ENCODE measurements at places on chromosomes 3 and 15.
A peak's percentile ranks its signal among the peaks of the same experiment; 100 is the strongest.

- no peak for DNase-seq
Measured at GRCh38 chr3:31456373-31456772, 76.4 kb upstream of the STT3B start.

- no peak for DNase-seq
Measured at GRCh38 chr3:17639765-17640164, 102.7 kb downstream of the TBC1D5 start.

DNA sequence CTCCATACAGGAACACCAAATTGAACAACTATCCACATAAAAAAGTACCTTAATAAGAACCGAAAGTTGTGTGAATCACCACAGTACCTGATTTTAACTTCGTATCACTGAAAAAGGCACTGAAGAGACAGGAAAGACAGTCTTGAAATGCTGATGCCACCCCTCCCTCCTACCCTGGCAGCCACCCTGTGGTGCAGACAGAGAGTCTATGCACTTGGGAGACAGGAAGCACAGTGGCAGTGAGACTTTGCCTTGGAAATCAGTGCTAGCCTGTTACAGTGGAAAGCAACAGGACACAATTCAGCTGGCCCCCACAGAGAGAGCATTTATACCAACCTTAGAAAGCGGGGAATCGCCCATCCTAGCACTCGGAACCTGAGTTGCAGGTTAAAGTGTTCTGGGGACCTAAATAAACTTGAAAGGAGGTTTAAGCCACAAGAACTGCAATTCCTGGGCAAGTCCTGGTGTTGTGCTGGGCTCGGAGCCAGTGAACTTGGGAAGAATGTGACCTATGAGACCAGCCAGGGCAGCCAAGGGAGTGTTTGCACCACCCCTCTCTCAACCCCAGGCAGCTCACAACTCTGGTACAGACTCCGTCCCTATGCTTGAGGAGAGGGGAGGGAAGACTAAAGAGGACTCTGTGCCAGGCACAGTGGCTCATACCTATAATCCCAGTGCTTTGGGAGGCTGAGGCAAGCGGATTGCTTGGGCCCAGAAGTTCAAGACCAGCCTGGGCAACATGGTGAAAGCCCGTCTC, 240.1 kb downstream of the ISL2 start:
- no peak for DNase-seq

- no peak for DNase-seq
Measured at GRCh38 chr15:58505581-58505980, 73.8 kb downstream of the LIPC start.

- no peak for DNase-seq
Measured at GRCh38 chr3:55701997-55702396, 214.9 kb upstream of the WNT5A start.

DNA sequence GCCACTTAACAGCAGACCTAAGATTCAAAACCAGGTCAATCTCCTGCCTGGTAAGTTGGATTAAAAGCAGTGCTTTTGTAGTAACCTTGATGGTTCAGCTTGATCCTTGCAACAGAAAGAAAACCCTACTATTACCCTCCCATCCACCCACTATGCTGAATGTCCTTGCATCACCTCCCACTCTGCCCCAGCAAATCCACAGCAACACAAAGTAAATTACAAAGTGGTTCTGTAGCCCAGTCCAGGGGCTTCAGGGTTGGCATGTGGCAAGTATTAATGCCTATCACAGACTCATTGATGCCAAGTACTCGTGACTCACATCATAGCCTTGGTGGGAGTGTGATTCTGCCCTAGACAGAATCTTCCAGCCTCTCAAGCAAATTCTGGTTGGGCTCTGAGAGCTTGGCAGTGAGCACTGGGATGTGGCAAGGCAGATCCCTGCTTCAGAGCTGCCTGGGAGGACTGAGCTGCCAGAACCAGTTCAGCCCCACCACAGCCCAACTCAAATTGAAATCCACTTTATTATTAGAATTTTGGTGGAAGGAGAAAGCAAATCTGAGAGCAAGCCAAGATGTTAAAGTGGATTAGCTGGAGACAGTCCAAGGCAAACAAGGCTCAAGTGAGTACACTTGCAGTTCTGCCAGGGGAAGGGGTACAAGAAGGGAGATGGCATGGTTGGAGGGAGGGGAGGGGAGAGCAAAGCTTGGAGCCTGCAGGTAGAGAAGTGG, 225.8 kb upstream of the UMPS start:
- DNase-seq, result no peak

DNA sequence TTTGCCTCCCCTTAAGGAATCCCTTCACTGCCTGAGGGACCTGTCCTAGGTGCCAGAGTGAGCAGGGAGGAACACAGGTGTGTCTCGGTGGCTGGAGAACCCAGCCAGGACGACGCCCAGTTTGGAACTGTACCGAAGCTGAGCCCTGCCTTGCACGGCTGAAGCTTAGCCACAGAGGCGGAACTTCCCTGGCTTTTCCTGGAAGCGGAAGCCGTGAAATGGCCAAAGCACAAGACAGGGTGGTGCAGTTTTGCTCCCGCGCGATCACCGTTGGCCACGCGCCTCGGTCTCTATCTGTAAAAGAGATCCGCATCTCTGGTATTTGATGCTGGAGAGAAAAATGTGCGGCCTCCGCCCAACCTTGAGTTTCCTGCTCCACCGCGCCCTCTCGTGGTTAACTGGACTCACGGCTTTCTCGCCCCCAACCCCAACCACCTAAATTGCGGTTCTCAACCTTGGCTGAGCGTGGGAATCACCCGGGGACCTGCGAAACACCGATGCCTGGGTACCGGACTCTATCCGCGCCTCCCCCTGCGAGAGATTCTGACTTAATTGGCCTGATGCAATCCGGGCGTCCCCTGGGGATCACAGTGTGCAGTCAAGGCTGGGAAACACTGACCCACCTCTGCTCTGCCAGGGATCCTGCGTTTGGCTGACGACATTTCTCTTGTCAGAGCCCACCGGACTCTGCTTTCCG, 70.7 kb upstream of the ABHD2 start:
- peak; percentile 87 for DNase-seq

GRCh38 chr15:41620536-41621199, 39.5 kb upstream of the MGA start:
- DNase-seq, result no peak

DNA sequence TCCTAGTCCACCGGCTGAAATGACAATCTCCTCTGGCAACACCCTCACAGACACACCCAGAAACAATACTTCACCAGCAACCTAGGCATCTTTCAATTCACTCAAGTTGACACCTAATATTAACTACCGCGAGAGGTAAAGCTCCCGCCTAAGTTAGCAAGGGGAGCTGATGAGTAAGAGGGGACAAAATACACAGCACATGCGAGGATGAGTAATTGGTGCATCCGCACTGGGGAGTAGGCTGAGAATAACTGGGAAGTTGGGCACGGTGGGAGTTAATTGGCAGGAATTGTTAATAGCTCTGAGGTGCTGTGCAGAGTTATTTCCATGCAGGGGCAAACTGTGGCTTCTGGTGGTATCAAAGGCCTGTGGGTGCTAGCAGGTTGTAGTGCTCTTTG, 14.5 kb upstream of the PLD1 start:
- no peak for DNase-seq

DNA sequence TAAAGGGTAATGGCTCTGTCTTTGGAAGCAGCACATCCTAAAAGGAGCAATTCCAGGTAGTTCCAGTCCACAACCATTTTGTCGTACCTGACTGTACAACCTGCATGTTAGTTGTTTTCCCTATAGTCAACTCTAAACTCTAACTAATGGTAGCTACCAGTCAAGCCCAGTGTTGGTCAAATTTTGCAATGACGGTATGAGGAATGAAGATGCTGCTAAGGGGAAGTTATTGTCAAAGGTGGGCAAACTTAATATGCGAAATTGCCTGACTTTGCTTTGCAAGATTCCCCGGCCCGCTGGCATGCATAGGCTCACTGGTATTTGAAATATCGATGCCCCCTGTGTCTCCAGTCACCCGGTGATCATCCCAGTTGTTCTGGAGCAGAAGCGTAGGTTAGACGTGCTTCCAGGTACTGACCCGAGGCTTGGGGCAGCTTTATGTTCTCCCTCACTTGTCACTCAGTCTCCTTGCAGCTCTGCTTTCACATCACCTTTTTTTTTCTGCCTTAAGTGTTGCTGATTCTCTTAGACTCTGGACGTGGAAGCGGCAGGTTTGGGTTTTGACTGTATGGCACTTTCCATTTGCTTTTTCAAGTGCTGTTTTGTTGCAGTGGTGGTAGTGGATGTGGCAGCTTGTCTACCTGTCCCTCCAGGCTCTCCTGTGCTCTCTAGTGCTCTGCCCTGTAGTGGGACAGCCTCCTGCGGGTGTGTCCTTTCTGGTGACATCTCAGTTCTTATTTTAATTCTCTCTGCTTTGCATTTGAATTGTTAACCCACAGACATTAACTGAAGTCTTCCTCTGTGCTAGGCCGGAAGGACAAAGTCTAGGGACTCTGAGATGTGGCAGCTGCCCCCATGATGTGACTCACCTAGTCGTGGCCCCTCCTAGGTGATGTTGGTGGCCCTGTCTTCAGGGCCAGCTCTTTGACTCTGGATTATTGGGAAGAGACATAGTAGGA, 95.8 kb upstream of the UMPS start:
- no peak for DNase-seq

DNA sequence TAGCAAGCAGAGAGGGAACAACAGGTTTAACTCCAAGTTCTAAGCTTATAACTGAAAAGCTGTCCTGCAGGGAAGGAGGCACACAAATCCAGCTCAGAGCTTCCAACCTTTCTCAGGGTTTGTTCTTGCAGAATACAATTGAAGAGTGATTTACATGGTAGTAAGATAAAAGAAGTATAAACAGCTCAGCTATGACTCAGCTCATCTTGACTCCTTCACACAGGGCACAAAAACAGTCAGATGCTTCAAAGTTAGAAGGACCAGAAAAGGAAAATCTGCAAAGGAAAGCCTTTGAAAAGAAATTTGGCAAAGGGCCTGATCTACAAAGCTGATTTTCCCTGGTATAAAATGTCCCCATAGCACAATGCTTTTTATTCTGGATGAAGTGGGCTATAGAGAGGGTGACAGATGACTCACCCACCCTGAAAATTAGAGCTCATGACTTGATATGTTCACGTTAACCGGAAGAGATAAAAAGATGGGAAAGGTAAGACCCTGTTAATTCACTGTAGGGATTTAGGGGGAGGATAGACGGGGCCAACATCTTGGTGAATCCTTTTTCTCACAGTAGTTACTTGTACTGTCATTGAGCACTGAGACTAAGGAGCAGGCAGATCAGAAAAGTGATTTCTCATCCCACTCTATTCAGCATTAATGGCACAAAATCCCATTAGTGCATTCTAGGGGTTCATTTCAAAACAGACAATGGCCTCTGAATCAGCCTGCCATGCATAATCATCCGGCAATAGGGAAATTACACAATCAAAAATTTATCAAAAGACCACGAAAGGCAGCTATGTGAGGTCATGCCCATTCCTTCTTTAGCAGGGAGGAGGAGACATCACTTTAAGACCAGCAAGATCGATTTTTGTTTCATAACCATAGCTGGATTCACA, 143.5 kb downstream of the GAP43 start:
- no peak for DNase-seq

DNA sequence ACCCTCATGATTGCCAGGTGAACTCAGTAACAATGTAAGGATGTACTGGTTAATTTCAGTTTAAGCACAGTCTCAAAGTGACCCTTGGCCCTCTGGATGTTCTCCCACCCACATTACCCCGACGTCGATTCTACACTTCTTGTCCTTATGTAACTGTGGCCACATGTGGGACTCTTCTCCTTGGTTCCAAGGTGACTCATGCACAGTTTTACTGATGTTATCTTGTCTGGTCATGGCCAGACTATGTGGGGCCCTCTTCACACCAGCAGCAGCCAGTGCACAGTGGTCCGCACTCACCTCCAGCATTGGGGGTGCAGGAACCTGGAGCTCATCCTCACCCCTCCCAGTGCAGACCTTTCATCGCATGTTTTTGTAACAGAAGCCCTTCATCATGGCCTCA, 519.4 kb downstream of the OCA2 start:
- no peak for DNase-seq

DNA sequence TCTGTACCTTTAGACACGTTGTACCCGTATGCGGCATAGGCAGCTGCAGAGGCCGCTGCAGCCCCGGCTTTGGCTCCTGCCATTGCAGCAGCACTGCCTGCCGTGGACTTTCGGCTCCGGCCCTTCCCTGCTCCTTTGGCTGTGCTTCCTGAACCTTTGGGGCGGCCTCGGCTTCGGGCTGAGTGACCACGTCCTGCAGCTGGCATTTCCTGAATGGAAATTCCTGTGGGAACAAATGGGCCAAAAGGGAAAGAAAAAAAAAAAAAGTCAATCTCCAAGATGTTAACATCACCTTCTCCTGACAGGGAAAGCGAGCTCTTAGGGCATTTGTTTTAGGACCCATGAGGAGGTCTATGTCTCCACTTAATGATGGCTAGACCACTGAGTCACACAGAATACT, 29.6 kb downstream of the CHAC1 start:
- DNase-seq, result no peak

- no peak for DNase-seq
Measured at GRCh38 chr3:115361806-115362205, 214.7 kb upstream of the ZBTB20 start.
